ENCODE measurements at places on chromosomes 16 and 17.

- DNase-seq, result no peak
Measured at GRCh38 chr17:6512552-6512951, 43.8 kb downstream of the PITPNM3 start.

DNA sequence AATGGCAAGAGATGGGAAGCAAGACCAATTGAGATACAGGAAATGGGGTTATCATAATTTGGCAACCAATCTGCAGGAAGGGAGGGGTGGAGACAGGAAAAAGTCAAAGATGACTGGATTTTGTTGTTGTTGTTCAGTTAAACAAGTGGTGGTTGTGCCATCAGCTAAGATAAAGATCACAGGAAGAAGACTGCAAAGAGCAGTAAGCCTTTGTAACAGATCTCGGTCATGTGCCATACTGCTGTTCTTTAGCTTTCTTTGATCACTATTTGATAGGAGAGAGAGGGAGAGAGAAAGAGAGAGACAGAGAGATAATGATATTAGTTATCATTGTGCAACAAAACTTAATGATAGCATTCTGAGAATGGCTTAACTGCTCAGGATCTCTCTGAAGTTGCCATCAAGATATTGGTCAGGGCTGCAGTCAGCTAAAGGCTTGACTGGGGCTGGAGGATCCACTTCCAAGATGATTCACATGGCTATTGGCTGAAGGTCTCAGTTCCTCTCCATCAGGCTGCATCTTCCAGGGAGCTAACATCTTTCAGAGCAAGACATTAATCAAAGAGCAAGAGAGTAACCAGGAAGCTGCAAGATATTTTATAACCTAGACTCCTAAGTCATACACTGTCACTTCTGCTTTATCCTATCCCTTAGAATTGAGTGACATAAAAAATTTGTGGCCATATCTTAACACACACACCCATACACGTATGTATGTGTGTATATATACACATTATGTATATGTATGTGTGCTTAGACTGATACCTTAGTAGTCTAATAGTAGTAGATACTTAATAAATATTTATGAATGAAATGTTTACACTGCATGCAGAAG is 405.0 kb downstream of the SHISA9 start:
- peak; percentile 75 for DNase-seq

- no peak for DNase-seq
Measured at GRCh38 chr16:2783581-2784357, 3.6 kb downstream of the PRSS33 start.

DNA sequence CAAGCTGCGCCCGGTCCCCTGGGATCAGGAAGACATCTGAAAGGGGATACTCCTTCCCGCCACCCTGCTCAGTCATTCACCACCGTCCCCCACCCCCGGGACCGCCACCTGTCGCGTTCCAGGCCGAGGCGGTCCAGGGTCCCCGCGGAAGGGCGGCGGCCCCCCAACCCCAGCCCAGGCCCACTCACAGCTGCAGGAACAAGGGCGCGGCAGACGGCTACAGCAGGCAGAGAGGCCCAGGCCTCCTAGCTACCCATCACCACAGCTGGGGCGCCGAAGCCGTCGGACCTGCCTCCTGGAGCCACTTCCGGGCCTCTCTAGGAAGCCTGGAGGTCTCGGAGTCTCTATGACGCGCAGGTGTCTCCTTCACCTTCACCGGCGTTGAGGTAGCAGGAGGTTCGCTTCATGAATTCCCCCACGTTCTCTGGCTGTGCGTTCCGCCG is at the start of gene SDR42E1:
Gene SDR42E1, minus strand, starts transcription at position 272 of the 443 bp plus-strand sequence. CDS start 10,612 bp downstream, outside the sequence.
- DNase-seq, result no peak

DNA sequence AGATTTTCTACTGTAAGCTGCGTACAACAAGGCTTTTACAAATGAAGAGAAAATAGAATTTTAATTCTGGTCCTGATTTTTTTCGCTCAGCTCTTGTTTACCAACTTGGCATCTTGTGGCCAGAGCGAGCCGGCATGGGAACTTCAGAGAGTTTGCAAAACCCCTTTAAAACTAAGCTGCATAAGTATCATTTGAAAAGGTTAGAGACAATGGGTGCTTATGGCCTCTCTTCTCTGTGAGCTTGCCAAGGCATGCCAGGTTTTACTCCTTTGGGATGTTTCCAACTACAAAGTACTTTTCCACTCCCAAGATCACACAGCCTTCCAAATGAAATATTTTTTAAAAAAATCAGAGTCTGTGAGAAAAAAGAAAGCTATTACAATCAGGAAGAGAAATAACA is 62.4 kb upstream of the FA2H start:
- no peak for DNase-seq

DNA sequence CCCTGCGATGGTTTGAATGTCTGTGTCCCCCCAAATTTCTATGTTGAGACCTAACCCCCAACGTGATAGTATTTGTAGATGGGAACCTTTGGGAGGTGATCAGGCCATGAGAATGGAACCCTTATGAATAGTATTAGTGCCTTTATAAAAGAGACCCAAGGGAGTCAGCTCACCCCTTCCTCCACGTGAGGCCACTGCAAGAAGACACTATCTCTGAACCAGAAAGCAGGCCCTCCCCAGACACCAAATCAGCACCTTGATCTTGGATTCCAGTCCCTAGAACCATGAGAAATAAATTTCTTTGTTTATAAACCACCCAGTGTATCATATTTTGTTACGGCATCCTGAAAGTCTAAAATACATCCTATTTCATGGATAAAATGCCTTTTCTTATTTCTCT is 64.4 kb upstream of the LRRC37A3 start:
- DNase-seq, result no peak

- DNase-seq, result no peak
Measured at GRCh38 chr17:81064678-81065475, 29.9 kb downstream of the BAIAP2 start.

DNA sequence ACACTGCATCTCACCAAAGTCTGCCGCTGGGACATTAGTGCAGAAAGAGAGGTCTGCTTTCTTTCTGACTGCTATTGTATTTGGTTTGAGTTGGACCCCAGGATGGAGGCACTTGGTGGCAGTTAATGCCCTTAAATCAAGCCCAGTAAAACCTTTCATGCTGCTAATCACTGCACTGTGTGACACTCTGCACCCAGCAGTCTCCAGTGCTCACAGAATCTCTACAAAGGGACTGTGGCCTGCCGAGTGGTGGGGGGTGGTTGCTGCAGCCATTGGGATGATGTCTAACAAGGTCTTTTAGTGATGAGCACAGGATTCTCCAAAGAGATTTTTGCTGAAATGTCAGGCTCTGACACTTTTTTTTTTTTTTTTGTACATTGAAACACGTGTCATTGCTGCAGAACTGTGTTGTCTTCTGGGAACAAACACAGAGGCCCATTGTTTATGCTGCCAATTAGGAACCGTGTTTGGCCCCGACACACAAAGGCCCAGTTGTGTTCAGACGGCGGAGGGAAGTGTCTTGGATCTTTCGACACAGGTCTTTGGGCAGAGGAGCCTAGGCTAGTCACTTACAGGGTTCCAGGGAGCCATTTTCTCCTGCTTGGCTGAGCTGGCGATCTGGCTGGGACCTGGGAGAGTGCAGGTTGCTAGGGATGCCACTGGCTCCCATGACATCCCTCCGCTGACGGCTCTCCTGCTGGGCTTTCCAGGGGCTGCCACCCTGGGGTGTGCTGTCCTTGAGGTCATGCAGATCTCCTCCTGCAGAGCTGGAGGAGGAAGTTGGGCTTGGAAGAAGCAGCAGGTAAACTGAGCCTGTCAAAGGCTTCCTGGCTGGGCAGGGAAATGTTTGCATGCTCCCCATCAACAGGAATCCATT is 16.2 kb upstream of the TNRC6C start:
- DNase-seq, result no peak

- DNase-seq, result peak; percentile 77
Measured at GRCh38 chr17:17613708-17614114, 22.2 kb upstream of the PEMT start.

- no peak for DNase-seq
Measured at GRCh38 chr17:75341784-75342486, 52.7 kb upstream of the SLC25A19 start.

GRCh38 chr16:75251280-75252048 is at the start of gene BCAR1:
Gene BCAR1, minus strand, starts transcription at chr16:75251624. Its CDS starts 142 bp downstream, at chr16:75251482.
- no peak for DNase-seq

DNA sequence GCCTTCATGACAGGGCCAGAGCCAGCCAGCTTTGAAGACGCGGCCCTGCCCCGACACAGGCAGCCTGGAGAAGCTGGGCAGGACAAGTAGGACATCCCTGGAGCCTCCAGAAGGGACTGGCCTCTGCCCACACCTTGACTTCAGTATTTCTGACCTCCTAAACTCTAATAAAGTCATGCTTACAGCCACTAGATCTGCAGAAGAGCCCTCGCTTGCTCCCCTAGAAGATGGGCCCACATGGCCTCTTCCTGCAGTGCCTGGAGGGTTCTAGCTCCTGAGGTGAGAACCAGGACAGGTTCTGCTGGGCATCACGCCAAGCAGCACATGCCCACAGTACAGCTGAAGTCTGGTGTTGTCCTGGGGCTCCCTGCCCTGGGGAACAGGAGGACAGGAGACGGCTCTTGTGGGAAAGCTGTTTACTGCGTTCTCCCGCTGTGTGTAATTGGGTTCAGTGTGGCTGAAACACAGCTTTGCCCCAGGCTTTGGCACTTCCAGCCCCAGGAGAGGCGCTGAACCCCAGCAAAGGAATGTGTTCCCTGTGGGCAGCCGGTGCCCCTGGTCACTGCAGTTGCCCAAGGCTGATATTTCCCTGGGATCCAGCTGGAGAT is 2.6 kb downstream of the APRT start:
- DNase-seq, result no peak

- DNase-seq, result no peak
Measured at GRCh38 chr17:40075942-40076498, 13.3 kb downstream of the THRA start.

GRCh38 chr16:28003923-28004322 is 59.6 kb downstream of the GSG1L start:
- no peak for DNase-seq

- no peak for DNase-seq
Measured at GRCh38 chr17:75724016-75725003, 3.1 kb downstream of the ITGB4 start.

DNA sequence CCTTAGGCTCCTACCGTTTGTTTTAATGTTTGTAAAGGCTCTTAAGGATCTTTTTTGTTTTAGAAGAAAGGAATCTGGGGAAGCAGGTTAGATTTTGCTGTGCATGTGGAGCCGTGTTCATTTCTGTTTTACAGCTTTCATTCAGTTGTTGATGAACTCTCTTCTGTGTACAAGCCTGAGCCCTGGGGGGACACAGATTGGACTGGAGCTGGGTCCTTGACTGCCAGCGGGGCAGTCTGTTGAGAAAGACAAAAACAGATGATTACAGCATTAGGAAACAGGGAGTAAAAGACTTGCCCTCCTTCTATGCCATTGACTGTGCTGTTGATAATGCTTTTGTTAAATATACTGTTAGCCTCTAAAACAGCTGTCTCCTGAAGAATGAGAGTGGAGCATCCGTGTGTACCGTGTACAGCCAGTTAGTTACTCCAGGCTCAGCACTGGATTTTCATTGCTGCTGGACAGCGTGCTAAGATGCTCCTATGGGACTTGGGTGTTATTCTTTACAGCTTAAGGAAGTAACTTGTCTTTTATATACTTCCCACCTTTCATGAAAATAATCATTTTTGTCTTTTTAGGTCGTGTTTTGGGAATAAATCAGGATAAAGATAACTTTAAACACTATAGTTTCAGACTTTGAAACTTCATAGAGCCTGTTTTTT is 3.2 kb downstream of the MAP1LC3B start:
- no peak for DNase-seq

GRCh38 chr17:71325886-71326285 is 794.9 kb upstream of the SOX9 start:
- DNase-seq, result no peak

DNA sequence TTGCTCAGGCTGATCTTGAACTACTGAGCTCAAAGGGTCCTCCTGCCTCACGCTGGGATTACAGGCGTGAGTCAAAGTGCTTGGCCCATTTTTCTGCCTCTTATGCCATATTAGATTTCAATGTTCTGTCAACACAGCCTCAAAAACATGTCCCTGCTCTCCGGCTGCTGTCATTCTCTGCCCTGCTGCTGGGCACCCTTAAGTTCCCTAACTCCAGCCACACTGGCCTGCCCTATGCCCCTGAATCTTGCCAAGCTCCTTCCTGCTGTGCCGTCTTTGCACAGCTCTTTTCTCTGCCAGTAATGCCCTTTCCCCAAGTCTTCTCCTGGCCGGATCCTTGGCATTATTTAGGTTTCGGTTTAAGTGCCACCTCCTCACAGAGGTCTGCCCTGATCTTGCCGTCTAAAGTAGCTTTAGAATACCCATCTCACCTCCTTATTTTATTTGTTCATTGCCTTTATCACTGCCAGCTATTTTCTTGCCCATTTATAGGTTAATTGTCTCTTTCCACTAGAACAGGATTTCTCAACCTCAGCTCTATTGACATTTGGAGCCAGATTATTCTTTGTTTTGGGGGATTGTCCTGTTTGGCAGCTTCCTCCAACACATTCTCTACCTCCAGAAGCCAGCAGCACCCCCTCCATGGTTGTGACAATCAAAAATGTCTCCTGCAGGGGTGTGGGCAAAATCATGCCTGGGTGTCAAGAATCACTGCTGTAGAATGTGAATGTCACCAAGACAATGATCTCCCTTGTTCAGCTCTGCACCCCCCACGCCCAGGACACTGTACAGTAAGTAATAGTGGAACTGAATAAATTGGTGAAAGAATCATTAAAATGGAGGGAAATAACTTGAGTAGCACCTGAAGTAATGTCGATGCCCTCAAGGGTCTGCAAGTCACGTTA is 168.2 kb downstream of the CYLD start:
- DNase-seq, result no peak

DNA sequence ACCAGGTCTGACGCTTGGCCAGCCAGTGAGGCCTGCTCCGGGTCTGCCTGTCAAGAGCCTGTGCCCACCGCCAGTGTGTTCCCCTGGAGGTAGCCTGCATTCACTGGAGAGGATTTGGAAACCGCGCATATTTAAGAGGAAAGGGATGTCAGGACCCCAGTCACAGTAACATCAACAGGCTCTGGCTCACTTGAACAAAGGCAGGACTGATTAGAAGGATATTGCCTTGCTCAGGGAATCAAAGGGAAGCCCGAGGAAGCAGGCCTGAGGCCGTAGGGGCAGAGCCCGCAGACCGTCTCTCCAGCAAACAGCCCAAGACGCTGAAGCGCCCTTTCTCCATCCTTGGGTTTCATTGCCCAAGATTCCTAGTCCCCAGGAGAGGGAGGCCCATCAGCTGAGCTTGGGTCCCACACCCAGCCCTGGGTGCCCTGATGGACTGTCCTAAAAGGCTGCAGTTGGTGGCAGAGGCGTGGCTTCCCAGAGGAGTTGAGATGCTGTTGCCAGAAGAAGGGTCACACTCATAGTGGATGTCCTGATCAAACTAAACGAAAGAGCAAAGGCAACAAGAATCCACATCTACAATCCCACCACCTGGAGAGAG is 23.2 kb downstream of the NT5M start:
- DNase-seq, result no peak

DNA sequence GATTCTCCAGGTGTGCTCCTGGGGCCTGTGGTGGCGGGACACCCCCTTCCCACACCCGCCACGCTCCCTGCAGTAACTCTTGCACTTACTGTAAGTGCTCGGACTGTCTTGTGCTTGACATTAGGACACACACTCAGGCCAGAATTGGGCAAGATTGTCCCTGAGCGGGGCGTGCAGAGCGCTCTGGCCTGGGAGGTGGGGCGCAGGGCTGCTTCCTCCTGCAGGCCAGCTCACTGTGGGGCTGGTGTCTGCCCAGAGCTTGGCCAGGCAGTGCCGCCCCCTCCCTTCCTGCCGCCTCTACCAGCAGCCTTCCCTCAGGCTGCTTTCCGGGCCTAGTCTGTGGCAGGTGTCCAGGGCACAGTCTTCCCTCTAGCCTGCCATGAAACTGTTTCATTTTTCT is 6.1 kb upstream of the ATP6V0C start:
- no peak for DNase-seq
